ENCODE measurements at places on chromosomes 5 and 9.

GRCh38 chr5:149724130-149724840 lies 5.8 kb upstream of the PPARGC1B start:
- DNase-seq, result no peak

DNA sequence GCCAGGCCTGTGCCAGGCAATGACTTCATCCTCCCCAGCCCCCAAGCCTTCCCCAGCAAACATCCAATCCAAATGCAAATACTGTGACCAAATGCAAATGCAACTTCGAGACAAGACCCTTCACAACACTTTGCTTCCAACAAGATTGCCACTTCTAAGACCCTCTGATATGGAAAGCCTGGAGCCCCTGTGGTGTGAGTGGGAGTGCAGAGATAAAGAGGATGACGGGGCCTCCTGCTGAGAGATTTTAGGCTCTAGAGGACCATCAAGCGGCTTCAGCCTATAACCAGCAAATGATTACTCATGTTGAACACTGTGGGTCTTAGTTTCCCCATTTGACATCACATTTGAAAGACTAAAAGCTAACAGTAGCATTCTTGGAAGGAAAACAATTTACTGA lies 46.6 kb upstream of the GABRP start:
- no peak for DNase-seq

DNA sequence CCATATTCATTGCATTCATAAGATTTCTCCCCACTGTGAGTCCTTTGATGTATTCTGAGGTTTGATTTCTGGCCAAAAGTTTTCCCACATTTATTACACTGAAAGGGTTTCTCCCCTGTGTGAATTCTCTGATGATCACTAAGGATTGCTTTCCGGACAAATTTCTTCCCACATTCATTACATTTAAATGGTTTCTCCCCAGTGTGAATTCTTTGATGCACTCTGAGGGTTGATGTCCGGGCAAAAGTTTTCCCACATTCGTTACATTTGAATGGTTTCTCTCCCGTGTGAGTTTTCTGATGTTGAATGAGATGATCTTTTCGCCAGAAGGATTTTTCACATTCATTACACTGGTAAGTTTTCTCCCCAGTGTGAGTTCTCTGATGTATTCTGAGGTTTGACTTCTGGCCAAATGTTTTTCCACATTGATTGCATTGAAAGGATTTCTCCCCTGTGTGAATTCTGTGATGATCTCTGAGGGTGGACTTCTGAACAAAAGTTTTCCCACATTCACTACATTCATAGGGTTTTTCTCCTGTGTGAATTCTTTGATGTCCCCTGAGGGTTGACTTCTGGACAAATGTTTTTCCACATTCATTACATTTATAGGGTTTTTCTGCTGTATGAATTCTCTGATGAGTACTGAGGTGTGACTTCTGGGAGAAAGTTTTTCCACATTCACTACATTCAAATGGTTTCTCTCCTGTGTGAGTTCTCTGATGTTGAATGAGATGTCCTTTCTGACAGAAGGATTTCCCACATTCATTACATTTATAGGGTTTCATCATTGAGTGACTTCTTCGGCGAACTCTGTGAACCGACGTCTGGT lies 18.8 kb downstream of the ZNF510 start:
- no peak for DNase-seq

- no peak for DNase-seq
Observed at GRCh38 chr9:38172586-38172985, 103.6 kb upstream of the SHB start.

GRCh38 chr5:180460834-180461233 lies 33.3 kb upstream of the CNOT6 start:
- no peak for DNase-seq

GRCh38 chr5:66324357-66324756 lies 180.3 kb downstream of the SREK1 start:
- no peak for DNase-seq

DNA sequence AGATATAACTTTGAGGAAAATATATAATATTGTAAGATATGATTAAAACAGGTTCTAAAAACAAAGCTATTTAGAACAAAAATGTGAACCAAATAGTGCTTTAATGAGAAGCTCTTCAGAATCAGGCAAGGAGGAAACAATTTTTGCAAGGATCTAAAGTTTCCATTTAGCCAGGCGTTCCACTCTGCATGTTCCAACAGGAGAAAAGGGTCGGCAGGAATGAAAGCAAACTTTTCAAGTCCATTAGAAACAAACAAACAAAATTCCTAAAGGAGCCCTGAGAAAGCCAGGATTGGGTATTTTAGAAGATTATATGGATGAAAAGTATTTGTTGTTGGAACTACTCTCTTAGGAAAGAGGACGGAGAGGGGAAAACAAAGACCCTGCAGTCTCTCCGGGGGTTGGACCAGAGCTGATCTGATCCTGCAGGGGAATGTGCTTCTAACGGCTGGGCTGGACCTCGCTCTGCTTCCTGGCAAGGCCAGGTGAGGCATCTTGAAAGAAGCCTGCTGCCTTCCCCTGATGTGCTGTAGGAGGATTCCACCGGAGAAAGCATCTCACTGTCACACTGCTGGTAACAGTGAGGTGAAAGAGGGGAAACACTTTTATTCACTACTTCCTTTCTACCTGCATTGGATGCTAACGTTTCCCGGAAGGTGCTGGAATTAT lies 94.6 kb downstream of the PRRT1B start:
- no peak for DNase-seq

DNA sequence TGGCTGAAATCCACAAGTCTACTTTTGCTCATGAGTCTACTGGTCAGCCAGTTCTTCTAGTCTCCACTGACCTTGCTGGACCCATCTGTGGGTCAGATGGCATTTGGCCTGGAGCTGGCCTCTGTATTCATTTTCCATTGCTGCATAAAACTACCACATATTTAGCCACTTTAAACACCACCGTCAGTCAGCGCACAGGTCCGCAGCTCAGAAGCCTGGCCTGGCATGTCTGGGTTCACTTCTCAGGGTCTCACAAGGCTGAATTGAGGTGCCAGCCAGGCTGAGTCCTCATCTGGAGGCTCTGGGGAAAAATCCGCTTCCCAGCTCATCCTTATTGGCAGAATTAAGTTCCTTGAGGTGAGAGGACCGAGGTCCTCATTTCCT lies 54.7 kb downstream of the BARX1 start:
- DNase-seq, result no peak
